ENCODE measurements at places on chromosomes 7 and 10. TPM values are rescaled to one million over a fixed set of nuclear protein-coding genes. Genes with fewer than 3 reads are reported as not detected.

GRCh38 chr10:98326621-98327027, 58.6 kb upstream of the LOXL4 start:
- no peak for DNase-seq

GRCh38 chr10:47261121-47261520, 38.9 kb upstream of the GDF10 start:
- no peak for DNase-seq

DNA sequence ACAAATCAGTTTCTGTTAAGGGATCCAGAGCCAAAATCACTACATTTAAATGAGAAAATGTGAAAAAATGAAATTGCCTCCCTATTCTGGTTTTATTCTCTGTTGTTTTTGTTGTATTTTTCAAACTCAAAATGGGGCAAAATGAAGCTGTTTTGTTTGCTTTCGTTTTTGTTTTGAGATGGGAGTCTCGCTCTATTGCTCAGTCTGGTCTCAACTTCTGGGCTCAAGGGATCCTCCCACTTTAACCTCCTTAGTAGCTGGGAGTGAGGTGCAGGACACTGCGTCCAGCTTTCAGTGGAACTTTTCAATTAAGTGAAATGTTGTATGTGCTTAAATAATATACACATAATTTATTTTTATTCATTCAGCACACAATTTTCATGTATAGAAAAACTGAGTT, 205.0 kb downstream of the SORCS1 start:
- no peak for DNase-seq

OR9A2 gene
- polyA plus RNA-seq = not detected

AKR1C4 gene
- not detected for polyA plus RNA-seq

All from left renal pelvis (tissue), 4 donors.